CD4-positive, CD25-positive, alpha-beta regulatory T cell (primary cell): ENCODE measurements at places on chromosomes 4 and X.

GRCh38 chr4:84231539-84232055 is 267.5 kb downstream of the NKX6-1 start:
- no peak for DNase-seq

GRCh38 chr4:78610546-78611214 is 59.1 kb downstream of the ANXA3 start:
- peak; percentile 14 for DNase-seq

DNA sequence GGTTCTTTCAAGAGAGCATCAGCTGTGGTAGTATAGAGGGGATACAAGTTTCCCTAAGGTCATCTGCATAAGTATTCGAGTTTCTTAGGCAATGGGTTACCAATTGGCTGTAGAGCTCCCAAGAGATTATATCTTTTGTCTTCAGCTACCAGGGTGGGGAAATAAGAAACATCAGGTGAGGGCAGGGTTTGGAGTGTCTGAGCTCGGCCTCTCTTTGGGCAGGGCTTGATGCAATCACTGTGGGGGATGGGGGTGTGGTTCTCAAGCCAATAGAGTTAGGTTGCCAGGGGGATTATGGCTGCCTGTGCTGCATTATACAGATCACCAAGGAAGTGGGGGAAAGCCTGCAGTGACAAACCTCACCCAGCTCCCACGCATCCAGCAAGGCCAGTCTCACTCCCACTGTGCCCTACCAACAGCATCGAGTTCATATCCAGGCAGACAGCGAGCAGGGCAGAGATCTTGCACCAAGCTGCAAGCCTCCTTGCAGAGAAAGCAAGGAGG is 172.1 kb upstream of the MAGEE2 start:
- DNase-seq, result no peak

DNA sequence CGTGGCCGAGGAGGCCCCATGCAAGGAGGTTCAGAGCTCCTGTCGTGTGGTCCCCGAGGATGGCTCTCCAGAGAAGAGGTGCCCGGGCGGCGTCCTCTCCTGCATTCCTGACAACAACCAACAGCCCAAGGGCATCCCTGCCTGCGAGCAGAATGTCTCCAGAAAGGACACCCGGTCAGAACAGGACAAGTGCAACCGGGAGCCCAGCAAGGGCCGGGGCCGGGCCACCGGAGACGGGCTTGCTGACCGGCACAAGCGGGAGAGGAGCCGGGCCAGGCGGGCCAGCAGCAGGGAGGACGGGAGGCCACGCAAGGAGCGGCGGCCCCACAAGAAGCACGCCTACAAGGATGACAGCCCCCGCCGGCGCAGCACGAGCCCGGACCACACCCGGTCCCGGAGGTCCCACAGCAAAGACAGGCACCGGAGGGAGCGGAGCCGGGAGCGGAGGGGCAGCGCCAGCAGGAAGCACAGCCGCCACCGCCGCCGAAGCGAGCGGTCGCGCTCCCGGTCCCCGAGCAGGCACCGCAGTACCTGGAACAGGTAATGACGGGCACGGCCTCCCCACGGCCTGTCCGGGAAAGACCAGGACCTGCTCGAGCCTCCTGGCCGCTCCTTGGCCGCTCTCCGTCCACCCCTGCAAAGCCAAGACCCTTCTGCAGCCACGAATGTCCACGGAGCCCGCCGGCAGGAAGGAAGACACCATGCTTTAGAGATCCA is 9.8 kb downstream of the AKAP17A start:
- no peak for DNase-seq

- DNase-seq, result no peak
Observed at GRCh38 chr4:135325264-135325663, 1123.7 kb upstream of the PABPC4L start.

DNA sequence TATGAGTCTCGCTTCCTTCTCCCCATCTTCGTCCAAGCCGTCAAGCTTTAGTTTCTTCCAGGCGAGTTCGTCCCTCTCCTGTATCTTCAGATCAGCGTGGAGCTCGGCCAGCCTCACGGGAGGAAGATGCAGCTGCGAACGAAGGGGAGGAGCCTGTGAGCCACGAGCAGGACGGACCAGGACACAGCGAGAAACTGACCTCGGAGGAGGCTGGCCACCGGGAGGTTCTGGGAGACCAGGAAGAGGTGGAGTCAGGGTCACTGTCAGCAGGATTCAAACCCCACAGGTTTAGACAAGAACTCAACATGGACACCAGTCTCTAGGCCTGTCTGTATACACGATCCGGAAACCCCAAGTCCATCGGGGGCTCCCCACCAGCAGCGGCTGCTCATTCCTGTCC is 7.3 kb downstream of the LRPAP1 start:
- no peak for DNase-seq

DNA sequence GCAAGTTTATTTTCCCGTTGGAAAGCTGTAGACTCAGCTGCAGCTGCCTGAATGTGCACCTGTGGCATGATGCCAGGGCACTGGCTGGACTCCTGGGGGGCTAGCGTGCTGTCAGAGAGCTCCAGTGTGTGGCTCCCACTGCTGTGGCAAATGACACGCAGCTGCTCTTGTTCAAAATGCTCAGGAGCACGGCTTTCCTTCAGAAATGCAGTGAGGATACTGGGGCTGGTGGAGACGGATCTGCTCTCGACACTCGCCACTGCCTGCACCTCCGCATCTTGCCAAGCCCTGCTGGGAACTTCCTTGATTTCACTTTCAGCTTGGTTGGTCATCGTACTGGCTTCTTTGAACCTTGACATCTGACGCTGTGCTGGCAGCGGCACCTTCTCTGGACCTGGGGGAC is 58.7 kb downstream of the GPRIN3 start:
- no peak for DNase-seq
